ENCODE measurements at places on chromosomes 1 and 21.

- no peak for DNase-seq
These were observed 128.5 kb upstream of the EDN2 start for GRCh38 chr1:41612953-41613352.

- DNase-seq = no peak
These were observed at the start of gene ZBTB37 for GRCh38 chr1:173868266-173869020. TSS of gene ZBTB37 (plus strand) at chr1:173868380. CDS start at chr1:173870226, 1,846 bp downstream.

GRCh38 chr1:205849619-205850355 is at the start of gene PM20D1:
TSS of gene PM20D1 (minus strand) at chr1:205850132. CDS start at chr1:205850072, 60 bp downstream.
- peak; percentile 44 for DNase-seq

- no peak for DNase-seq
These were observed 21.7 kb upstream of the SLC44A3 start for GRCh38 chr1:94798462-94798861.

DNA sequence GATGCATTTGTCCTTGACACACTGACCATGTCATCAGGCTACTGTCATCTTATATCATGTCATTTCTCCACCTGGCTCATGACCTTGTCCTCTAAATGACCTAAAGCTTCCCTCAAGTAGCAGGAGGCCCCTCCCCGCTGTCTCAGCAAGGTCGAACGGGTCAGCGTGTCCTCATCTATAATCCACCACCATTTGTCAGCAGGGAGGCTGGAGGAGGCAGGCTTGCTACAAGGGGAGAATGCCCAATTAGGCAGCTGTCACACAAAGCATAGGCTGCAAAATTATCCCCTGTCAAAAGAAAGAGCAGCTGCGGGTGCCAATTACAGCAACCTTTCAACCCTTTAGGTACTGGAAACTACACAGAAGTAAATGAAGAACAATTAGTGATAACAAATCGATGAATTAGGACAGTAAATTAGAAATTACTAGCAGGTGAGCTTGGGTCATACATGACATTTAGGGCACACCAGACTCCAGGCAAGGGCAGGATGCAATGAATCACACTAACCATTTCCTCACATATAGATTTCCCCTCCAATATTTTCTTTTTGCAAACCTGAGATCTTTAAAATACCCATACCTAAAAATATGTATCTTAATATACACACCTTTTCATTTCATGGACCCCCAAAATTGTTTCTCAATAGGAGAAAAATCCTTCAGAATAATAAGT is 61.2 kb downstream of the NRIP1 start:
- DNase-seq = no peak

DNA sequence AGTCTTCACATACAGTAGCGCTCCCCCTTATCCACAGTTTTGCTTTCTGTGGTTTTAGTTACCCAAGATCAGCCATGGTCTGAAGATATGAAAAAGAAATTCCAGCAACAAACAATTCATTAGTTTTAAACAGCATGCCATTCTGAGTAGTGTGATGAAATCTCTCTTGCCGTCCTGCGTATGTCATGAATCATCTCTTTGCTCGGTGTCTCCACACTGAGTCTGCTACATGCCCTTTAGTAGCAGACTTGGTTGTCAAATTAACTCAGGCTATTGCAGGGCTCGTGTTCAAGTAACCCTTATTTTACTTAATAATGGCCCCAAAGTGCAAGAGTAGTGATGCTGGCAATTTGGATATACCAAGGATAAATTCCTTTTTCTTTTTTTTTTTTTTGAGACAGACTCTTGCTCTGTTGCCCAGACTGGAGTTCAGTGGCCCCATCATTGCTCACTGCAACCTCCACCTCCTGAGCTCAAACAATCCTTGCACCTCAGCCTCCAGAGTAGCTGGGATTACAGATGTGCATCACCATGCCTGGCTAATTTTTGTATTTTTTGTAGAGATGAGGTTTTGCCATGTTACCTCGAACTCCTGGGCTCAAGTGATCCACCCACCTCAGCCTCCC is 22.6 kb downstream of the PHACTR4 start:
- DNase-seq = no peak

- no peak for DNase-seq
These were observed 34.2 kb upstream of the EXO1 start for GRCh38 chr1:241813768-241814320.

GRCh38 chr1:78045563-78045925 is 222 bp upstream of the GIPC2 start:
- no peak for DNase-seq

DNA sequence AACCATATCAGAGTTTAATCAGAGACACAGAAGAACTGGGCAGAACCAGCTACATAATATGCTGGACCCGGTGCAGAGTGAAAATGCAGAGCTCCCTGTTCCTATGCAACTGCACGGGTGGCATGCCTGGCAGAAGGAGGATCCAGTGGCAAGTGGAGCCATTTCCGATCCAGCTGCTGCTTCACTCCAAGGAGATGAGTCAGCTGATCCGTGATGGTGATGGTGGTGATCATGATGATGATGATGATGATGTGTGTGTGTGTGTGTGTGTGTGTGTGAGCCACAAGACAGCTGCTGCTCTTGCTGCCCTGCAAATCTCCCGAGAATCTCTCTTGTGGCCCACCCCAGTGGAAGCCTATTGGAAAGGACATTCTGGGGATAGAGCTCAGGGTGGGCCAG is 133.0 kb downstream of the URB2 start:
- no peak for DNase-seq

GRCh38 chr1:45299981-45300668 is 26.6 kb upstream of the HPDL start:
- DNase-seq = peak; percentile 21

DNA sequence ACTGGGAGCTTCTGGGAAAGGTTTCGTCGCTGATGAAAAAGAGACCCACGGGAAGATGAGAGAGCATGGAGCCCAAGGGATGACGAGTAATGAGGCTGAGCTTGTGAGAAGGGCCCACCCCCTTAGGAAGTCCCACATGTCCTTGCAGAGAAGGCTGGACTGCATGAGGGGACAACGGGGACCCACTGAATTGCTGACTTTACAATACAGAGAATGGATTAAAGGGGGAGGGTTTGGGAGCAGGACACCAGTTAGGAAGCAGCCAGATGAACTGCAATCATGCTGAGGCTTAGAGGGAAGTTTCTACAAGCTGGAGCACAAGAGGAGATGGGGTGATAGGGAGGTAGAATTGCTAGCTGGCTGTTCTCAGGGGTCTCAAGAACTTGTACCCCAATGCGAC is 5.5 kb upstream of the TMEM51 start:
- DNase-seq = no peak

DNA sequence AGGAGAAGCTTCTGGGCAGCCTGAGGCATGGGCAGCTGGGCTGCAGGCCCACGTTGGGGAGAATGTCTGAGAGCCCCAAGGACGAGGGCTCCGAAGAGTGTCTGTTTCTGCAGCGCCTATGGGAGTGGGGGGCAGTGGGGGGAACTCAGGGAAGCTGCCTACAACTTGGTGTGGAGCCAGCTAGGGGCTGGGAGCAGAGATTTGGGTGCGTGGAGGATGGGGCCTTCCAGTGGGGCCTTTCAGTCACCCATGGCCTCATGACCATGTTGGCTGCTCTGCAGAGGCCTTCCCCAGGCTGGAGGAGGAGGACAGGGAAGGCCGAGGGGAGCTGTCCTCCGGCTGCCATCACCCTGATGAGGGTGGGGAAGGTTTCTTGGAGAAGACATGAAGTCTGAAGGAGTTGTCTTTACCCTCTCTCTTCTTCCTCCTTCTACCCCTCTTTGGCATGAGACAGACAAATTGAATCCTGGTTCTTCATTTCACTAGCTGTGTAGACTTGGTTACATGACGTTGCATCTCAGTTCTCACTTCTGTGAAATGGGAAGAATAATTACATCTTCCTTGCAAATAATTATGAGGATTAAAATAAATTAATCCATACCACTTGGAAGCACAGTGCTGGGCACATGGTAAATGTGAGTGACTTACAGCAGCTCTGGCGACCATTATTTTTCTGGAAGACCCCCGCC is 8.3 kb downstream of the PPFIA4 start:
- no peak for DNase-seq

DNA sequence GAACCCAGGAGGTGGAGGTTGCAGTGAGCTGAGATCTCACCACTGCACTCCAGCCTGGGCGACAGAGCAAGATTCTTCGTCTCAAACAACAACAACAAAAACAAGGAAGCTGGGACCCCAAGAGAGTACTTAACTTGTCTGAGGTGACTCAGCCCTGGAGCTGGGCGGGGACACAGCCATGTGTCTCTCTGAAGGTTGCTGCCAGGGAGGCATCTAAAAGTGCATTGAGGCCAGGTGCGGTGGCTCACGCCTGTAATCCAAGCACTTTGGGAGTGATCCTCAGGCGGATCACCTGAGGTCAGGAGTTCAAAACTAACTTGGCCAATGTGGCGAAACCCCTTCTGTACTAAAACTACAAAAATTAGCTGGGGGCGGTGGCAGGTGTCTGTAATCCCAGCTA is 7.7 kb downstream of the IFI6 start:
- DNase-seq = no peak

DNA sequence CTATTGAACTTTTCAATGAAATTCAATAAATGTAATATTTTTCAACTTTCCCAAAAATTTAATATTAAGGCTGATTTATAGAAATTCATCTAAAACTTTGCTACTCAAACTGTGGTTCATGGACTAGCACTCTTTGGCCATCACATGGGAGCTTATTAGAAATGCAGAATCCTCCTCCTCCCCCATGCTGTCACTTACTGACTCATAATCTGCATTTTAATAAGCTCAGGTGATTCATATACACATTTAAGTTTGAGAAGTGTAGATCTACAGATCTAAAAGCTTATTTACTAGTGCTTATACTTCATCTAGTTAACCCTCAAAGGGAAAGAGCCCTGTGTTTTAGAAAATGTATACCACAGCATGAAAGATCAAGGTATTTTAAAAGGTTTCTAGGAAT is 84.3 kb downstream of the HS2ST1 start:
- DNase-seq = no peak

DNA sequence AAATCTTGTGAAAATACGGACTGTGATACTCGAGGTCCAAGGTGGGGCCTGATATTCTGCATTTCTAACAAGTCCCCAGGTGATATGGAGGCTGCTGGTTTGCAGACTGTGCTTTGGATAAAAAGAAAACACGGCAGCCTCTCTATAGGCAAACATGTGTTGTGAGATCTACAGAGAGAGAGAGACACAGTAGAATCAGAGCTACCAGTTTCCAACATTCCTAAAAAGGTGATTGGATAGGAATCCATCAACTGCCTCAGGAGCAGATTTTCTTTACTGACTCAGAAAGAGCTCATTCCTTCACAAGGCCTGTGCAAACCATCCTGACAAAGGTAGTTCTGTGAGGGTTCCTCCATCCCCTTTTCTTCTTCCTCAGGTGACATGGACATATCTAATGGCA is 651.6 kb upstream of the CAMK1G start:
- no peak for DNase-seq

DNA sequence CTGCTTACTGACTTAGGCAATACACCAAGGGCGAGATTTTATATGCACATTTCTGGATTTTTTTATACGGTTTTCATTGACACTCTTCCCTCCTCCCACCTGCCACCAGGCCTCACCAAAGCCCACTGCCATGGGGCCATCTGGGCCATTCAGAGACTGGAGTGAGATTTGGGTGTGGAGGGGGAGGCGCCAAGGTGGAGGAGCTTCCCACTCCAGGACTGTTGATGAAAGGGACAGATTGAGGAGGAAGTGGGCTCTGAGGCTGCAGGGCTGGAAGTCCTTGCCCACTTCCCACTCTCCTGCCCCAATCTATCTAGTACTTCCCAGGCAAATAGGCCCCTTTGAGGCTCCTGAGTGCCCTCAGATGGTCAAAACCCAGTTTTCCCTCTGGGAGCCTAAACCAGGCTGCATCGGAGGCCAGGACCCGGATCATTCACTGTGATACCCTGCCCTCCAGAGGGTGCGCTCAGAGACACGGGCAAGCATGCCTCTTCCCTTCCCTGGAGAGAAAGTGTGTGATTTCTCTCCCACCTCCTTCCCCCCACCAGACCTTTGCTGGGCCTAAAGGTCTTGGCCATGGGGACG is 57.9 kb downstream of the LACTBL1 start:
- no peak for DNase-seq

DNA sequence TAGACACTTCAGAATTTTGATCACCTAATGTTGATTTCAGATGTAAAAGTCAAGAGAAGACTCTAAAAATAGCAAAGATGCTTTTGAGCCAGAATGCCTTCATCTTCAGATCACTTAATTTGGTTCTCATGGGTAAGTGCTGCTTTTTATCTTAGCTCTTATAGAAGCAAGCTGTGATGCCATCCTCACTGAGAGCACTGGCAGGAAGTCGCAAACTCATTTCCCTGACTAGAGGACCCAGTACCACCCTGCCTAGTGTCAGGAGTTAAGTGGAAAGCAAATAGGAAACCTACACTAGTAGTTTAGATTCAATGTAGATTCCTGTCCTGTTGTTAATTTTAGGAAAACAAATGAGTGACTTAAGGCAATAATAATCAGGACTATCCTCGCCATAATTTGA is 12.1 kb downstream of the IFNAR2 start:
- no peak for DNase-seq

GRCh38 chr1:221188458-221188857 is 309.2 kb downstream of the HLX start:
- DNase-seq = no peak

- no peak for DNase-seq
These were observed 45.3 kb upstream of the EPHA8 start for GRCh38 chr1:22517956-22518355.

- DNase-seq = peak; percentile 35
These were observed 711 bp downstream of the GADD45A start for GRCh38 chr1:67685558-67686266.

GRCh38 chr1:155961937-155962336 is 16.4 kb downstream of the ARHGEF2 start:
- peak; percentile 15 for DNase-seq

- DNase-seq = no peak
These were observed 346.7 kb upstream of the ADGRL4 start for GRCh38 chr1:79353224-79353623.

DNA sequence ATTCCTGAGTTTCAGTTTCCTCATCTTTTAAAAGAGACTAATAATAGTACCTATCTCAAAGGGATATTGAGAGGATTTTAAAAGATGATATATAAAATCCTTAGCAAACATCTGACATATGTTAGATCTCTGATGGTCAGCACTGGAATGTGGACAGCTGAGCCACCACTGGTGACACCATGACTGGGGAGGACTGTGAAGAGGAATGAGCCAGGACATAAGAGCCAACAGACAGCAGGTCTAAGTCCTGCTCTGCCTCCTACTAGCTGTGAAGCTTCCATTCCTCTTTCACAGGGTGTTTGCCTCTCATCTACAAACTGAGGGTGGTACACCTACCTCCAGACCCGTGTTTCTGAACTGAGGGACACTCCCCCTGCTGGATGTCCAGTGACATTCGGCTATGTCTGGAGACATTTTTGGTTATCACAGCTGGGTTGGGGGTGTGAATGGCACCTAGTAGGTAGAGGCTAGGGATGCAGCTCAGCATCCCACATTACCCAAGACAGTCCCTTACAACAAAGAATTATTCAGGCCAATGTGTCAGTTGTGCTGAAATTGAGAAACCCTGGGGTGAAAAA is 109.1 kb upstream of the OLIG2 start:
- no peak for DNase-seq

DNA sequence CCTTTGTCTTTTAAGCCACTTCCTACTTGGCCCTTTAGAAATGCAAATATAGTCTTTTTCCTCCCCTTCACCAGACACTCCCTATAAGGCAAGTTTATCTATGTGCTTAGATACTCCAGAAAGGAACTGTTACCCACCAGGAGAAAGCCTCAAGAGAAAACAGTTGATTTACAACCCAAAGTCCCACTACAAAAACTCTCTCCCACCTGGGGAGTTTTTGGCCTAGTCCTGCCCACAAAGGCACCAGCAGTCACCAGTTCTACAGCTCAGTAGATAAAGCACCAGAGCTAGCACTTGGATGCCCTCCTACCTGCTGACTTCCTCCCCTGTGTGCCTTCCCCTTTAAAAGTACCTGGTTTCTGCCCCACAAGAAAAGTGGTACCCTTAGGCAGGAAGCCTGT is 27.7 kb upstream of the HAO2 start:
- DNase-seq = no peak

All from nucleus accumbens (tissue), 56 donors.